ENCODE measurements at places on chromosomes 6 and 20. TPM values are rescaled to one million over a fixed set of nuclear protein-coding genes. Genes with fewer than 3 reads are reported as not detected.

DNA sequence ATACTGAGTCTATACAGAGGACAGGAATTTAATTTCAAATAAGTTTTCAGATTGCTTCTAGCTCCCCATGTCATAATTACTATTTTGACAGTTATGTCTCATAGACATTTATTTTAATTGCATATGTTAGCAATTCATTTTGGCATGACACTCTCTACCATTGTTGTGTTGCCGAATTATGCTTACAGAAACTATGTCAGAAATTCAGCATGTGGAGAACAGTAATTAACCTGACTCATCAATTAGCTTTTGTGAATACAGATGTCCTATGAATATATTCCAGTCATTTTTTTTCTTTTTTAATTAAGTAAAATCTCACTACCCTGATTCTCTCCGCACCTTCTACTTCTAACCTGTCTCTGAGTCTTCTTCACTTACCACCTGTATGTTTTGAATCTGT is 105.1 kb downstream of the NKAIN2 start:
- no peak for DNase-seq

GRCh38 chr6:64220801-64221200 is 585.2 kb downstream of the PHF3 start:
- no peak for DNase-seq

DNA sequence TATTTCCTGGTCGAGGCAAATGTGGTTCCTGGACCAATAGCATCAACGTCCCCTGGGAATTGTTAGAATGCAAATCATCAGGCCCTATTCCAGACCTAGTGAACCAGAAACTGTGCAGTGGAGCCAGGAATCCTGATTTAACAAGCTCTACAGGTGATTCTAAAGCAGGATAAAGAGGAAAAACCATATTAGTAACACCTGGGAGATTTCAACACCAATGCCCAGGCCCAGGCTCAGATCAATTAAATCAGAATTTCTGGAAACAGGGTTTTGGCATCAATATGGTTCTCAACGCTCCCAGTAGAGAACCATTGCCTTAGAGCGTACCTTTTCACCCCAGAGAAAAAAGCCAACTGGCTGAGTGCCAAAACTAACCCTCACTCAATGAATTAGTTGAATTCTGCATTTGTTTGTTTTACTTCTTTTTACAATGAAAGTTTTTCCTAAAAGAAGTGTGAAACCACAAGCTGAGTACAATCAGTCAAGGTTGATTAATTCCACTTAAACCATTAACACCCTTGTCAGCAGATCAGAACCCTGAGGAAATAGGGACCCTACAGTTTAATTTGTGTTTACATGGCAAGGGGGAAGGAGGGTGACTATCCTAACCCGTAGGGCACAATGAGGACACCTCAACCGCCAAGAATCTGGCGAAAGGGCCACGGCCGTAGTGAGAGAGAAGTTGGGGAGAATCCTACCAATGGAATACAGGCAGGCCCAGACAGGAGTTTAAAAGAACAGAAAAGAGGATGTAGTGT is 34.9 kb upstream of the LOC128125822 start:
- DNase-seq, result no peak

- no peak for DNase-seq
Observed at GRCh38 chr6:137389150-137389704, 105.0 kb downstream of the OLIG3 start.

DNA sequence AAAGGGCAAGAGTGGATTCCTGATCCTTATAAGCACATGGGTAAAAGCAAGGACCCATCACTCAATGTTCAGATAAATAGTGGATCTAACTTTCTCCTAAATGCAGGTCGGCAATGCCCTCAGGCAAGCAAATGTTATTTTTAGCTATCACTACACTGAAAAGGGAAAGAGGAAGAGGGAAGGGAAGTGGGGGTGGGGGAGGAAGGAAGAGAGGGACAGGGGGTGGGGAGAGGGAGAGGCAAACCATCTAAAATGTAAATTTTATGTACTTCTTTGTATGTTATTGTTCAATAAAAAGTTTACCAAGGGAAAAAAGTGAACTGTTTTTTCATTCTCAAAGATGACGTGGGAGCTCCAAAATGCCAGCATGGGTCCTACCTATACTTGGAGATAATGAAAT is 44.2 kb downstream of the CHD6 start:
- DNase-seq, result no peak

MAS1 gene
- total RNA-seq, result not detected

ENPP3 gene
- total RNA-seq, result 0.15 TPM

HUS1B gene
- total RNA-seq, result 0.76 TPM

SRSF3 gene
- total RNA-seq, result 362 TPM

ESR1 gene
- 0.17 TPM for total RNA-seq

HLA-DPB1 gene
- total RNA-seq, result 1.5 TPM
